ENCODE measurements at places on chromosomes 4 and X. TPM values are rescaled to one million over a fixed set of nuclear protein-coding genes. Genes with fewer than 3 reads are reported as not detected.

Gene ADGRL3
- 0.12 TPM for total RNA-seq

Gene GYG2
- total RNA-seq = 17.6 TPM

Gene EFHC2
- not detected for total RNA-seq

Gene MYL5
- total RNA-seq = 8.2 TPM

Gene SAGE1
- total RNA-seq = not detected

Gene ZNF732
- total RNA-seq = not detected

Gene SSX4B
- total RNA-seq = not detected

Gene PSAPL1
- total RNA-seq = not detected

Gene PNMA6A
- total RNA-seq = 22.5 TPM

Gene RAB9B
- 0.16 TPM for total RNA-seq

Gene IL2
- not detected for total RNA-seq

Gene SLC16A2
- 16.7 TPM for total RNA-seq

Gene RAB41
- not detected for total RNA-seq

Gene ZCCHC13
- not detected for total RNA-seq

Gene JCHAIN
- 6.0 TPM for total RNA-seq

Gene SHISA3
- 0.56 TPM for total RNA-seq

Gene HSFX2
- total RNA-seq = not detected

Gene SLITRK4
- total RNA-seq = 0.02 TPM

Gene APOO
- total RNA-seq = 17.3 TPM

Gene PDE6B
- 1.9 TPM for total RNA-seq

Gene NWD2
- total RNA-seq = not detected

Gene FHL1
- 14.5 TPM for total RNA-seq

Gene CT47B1
- total RNA-seq = not detected

Gene PASD1
- not detected for total RNA-seq

Gene SH2D1A
- 0.62 TPM for total RNA-seq

All from right lobe of liver (tissue), 6 donors.